ENCODE measurements at places on chromosomes 2 and 18.

DNA sequence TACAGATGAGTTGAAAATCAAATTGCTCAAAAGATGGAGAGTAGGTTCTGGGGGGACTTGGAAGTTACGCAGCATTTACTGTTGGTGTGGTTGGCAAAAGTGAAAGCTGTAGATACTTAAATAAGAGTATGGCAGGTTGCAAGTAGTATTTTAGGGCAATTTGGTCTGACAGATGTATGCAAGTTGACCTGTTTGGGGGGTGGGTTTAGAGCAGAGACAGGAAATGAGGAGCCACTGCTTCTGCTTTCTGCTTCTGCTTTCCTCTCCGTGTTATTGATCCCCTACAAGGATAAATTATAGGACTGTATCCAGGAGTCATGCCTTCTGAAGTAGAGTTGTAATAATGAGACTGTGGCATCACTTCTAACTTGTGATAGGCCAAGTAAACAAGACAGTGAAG lies 71.2 kb downstream of the EPAS1 start:
- DNase-seq: no peak

DNA sequence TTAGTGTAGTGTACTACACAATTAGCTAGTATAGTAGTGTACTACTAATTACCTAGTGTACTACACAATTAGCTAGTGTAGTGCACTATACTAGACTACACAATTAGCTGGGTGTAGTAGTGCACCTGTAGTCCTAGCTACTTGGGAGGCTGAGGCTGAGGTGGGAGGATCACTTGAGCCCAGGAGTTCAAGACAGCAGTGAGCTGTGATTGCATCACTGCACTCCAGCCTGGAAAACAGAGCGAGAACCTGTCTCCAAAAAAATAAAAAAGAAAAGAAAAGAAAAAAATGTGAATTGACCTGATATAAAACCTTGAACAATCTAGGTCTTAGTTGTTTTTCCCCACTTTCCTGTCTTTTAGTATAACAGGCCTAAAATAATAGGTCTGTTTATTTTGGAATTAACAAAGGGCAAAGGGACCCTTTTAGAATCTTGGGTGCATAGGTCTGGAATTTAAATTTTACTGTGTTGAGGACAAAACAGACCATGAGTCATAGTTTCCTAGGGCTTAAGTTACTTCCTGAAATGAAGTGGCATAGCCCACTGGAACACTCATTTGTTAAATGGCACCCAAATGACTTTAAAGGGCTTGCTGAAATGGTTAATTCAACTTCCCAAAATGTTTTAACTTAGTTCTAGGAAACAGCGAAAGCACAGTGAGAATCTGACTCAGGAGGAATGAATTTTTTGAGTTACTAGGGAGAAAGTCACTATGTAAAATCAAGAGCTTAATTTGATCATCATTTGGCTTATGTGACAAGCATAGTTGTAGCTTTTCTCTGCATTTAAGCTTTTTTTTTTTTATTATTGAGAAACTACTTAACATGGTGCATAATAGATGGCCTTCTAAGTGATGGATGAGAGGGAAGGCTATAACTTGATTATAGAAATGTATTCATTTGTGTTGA lies 50.7 kb upstream of the ARL5A start:
- DNase-seq: no peak

DNA sequence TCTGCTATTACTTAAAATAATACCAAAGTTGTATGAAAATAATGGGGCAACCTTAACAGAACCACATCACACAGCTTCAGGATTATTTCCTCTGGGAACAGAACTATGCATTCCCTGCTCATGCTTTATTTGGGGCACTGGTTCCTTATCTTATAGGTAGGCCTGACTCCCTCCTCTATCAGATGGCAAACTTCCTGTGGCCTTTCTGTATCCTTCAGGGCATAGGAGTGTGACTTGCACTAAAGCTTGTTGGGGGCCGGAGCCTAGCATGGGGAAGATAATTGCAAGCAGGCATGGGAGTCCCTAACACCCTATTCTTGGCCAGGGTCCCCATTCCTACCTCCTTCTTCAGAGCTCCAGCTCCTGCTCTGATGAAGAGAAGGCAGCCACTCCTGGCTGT lies 167.2 kb upstream of the SERTAD2 start:
- DNase-seq: no peak

- DNase-seq: no peak
Measured at GRCh38 chr18:21049306-21049705, 62.3 kb downstream of the ROCK1 start.

GRCh38 chr2:201194097-201194496 lies 11.2 kb downstream of the CASP10 start:
- no peak for DNase-seq
